ENCODE measurements at places on chromosomes 1 and 21.

GRCh38 chr1:177118901-177119300 is 45.6 kb downstream of the ASTN1 start:
- DNase-seq = no peak

DNA sequence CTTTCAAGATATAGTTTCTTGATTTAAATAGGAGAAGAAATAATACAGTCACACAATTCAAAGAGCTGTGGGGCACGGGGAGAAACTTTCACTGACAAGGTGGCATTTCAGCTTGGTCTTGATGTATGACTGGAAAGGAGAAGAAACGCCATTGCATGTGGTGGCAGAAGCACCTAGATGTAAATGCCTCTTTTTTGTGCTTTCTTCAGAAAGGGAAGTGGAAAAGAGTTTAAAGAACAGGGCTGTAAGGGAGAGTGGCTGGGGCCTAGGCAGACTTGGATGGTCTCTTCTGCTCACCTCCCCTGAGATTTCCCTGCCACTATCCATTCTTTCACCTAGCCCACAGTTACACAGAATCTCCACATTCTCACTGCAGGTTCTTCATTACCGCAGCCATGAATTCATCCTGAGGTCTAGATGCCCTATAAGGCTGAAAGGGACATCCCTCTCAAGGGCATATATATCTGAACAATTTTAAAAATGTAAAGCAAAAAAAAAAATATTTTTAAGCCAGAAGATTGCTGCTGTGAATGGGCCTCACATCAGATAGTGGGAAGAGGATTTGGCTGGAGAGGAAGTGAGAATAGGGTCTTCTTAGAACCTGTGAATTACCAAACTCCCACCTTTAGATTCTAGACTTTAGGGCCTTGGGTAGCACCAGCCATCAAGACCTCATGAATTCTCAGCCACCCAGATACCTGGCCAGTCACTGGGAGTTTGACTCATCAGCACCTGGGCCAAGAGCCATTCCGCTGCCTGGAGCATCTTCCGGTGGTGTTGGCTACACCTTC is 23.4 kb downstream of the CACNA1E start:
- DNase-seq = no peak

DNA sequence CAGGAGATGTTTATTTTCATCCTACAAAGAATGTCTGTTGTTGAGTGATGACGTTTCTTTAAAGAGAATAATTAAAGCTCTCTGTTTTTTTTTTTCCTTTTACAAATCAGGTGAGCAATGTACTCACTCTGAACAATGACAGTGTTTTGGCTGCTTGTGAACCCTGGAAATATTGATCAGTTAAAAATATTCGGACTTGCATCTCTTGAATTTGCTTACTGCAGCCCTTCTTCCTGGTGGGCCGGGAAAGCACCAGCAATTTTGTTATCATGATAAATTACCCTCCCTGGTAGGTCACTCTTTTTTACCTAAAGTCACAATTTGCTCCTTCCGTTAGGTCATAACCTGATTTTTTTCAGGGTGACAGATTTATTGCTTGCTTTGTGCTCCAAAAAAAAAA is 72.3 kb upstream of the NR5A2 start:
- no peak for DNase-seq

DNA sequence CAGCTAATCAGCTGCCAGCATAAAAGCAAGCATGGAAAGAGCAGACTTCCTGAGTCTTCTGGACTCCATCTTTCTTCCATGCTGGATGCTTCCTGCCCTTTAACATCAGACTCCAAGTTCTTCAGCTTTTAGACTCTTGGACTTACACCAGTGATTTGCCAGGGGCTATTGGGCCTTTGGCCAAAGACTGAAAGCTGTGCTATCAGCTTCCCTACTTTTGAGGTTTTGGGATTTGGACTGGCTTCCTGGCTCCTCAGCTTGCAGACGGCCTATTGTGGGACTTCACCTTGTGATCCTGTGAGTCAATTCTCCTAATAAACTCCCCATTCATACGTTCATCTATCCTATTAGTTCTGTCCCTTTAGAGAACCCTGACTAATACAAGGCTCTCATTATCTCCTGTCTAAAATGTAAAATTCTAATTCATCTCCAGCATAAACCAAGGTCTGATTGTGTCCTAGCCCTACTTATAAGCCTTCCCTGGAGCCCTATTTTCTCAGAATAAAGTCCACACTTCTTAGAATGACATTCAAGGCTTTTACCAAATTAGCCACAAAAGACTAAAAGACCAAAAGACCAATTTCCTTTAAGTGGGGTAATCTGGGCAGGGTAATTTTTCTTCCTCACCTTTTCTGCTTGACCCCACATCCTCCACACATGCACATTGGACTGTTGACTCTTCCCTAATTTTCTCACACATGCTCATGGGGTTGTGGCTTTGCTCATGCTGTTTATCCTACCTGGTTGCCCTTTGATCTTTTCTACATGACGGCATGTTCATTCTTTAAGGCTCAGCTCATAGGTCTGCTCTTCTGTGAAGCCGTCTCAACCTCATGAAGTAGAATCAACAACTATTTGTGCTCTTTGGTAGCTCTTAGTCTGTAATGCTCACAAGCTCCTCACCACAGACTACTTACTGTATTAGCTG is 18.1 kb upstream of the ENAH start:
- DNase-seq = no peak

DNA sequence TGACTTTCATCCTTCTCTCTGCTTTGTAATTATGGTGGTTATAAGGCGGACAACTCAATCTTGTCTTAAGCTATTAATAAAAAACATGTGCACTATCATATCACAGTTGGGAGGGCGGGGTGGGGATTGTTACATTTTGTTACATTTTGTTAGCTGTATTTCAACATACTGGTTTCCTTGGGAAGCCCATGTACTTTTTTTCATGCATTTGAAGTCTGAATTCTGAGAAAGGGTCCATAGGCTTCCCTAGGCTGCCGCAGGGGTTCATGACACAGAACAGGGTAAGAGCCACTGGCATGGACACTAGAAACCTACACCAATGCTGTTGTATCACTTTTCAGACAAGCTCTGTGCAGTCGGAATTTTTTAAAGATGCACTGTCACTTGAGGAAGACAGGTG is 178.8 kb downstream of the ETS2 start:
- DNase-seq = no peak

GRCh38 chr1:181318858-181319235 is 164.5 kb upstream of the CACNA1E start:
- no peak for DNase-seq

DNA sequence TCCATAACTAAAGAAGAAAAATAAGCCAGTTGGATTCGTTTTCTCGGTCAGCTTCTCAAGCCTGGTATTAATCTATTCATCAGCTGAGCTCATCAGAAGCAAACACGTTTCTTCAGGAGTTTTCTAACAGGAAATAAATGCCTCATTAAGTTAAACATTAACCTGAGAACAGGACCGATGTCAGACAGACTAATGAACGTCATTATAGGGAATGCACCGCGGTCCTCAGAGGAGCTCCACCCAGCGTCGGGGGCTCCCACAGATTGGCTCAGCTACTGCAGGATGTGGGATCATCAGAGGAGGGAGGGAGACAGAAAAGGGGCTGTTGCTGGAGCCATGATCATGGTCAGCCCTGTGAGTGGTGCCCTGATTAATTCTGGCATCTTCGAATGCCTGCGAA is 615.4 kb downstream of the PTPRU start:
- DNase-seq = no peak

GRCh38 chr1:222314839-222315238 is 233.1 kb downstream of the HHIPL2 start:
- no peak for DNase-seq

DNA sequence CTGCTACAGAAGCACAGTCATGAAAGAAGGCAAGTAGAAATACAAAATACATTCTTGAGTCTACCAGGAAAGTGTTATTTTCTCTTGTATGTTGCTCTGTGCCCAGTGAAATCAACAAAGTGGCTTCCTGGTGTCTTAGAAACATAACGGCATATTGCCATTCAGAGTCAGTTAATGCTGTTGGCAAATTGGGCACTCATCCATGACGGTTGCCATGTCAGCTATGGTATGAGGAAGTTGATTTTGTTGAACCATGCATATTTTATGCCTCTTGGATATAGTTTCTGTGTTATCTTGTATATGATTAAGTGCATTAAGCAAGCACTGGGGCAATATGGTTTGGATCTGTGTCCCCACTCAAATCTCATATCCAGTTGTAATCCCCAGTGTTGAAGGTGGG is 153.1 kb upstream of the CXADR start:
- DNase-seq = no peak

DNA sequence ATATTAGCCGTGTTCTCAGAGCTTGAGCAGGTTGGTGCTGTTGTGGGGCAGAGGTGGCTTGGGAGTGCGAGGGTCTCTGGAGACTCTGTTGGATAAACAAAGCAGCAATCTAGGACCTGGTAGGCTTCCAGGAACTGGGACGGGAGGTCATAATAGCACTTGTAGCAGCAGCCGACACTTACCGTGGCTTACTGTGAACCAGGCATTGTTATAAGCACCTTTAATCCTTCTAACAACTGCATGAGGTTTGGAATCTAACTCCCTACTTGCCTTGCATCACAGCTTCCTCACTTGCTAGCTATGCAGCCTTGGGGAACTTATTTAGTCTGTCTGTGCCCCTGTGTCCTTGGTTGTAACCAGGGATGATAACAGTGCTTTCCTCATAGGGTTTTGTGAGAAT is 94.9 kb downstream of the NAV1 start:
- DNase-seq = no peak

DNA sequence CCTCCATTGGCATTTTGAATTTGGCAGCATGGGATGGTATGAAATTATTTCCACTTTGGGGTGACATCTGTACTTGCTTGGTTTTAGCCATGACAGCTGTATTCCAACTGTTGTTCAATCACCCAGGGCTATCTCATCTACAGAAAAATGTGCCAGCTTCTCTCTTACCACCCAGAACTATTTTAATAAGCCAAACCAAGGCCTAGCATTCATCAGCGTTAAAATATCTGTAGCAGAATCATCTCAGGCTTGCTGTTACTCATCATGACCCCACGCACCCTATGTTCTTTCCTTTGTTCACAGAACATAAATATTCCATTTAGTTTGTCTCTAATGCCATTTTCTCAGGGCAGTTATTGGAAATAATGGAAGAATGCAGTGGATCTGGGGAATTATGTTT is 49.8 kb downstream of the GIPC2 start:
- no peak for DNase-seq

- no peak for DNase-seq
These were observed 110.7 kb upstream of the IVNS1ABP start for GRCh38 chr1:185427776-185428175.

DNA sequence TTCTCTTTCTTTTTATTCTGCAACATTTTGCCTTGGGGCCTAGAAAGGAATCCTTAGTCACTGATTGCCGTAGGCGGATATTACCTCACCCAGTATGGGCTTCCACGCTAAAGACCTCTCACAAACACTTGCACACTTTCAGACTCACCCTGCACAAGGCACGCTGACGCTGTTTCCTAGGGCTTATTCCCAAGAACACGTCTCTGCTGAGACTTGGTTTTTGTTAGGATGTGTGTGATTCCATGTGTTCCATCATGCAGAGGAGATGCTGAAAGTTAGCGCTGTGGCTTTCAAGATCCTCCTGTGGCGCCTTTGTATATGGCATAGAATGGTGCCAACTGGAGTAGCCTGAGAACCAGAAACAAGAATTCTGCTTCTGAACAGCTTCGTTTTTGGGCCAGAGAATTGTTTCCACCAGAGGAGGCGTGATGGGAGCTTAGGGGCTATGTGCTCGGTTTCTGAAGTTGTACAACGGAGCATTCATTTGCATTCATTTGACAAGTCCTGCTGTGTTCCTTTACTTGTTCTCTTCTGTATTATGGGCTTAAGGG is 297.0 kb downstream of the DISC1 start:
- no peak for DNase-seq

GRCh38 chr1:162649583-162649982 is 17.3 kb downstream of the DDR2 start:
- DNase-seq = no peak

GRCh38 chr1:8925406-8925805 is 20.3 kb upstream of the CA6 start:
- no peak for DNase-seq

DNA sequence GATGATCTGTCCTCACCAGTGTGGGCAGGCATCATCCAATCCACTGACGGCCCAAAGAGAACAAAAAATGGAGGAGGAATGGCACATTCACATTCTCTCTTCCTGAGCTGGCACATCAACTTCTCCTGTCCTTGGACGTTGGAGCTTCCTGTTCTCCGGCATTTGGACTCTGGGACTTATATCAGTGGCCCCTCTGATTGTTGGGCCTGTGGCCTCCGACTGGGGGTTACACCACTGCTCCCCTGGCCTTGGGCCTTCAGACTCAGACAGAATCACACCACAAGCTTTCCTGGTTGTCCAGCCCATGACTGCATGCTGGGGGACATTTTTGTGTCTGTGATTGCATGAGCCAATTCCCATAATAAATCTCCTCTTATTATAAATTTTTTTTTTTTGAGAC is 20.1 kb downstream of the IFNLR1 start:
- DNase-seq = no peak

- DNase-seq = peak; percentile 75
These were observed 758 bp downstream of the PTBP2 start for GRCh38 chr1:96722161-96722922.

GRCh38 chr1:82197606-82198005 is 396.9 kb downstream of the ADGRL2 start:
- DNase-seq = no peak

DNA sequence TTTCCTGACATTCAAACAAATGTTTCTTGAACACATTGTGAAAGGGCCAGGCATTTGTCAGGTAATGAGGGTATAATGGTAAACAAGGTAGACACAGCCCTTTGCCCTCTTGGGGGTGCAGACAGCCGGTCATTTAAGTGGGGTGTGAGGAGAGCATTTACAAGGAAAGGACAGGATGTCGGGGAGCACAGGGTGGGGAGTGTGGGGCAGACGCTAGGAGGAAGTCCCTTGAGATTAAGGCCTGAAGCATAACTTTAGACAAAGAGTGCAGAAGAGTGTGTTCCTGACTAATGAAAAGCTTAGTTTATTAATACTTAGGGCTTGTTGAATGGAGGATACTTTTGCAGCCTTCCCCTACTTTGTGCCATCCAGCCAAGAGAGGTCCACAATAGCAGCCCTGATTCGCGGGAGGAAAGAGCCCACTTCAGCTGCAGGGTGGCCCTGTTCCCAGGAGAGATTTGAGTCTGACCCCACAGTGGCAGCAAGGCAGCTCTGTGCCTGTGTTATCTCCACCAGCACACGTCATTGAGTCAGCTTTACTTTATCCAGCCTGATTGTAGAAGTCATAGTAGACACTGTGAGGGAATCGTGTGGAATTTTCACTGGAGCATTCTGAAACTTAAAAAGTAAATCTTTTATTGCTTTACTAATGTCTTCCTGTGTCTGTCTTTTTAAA is 35.1 kb downstream of the MPZL1 start:
- DNase-seq = no peak

DNA sequence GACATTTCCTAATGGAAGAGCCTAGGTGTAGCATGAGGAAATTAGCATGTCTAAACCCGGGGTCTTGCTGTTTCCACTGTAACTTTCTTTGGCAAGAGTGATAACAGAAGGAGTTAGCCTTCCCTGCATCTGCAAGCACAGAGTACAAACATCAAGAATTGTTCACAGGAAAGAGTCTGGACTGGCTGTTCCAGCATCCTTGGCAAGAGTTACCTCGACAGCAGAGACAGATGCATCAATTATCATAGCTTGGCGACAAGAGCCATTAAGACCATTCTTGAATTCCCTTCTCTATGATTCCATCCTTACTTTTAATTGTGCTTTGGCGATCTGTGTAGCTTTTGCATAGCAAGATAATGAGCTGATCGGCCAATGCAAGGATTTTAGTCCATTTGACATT is 82.8 kb upstream of the RALGPS2 start:
- DNase-seq = no peak
